SW 1271 (cell line): ENCODE measurements at places on chromosomes 12 and 14.

GRCh38 chr14:102450206-102451063, 59.1 kb downstream of the ANKRD9 start:
- no peak for DNase-seq

- no peak for DNase-seq
Observed at GRCh38 chr12:26870491-26871419, 37.8 kb upstream of the ITPR2 start.

- DNase-seq, result no peak
Observed at GRCh38 chr14:38278035-38278434, 22.1 kb upstream of the CLEC14A start.

GRCh38 chr14:82009076-82009475, 475.4 kb upstream of the SEL1L start:
- DNase-seq, result no peak

- DNase-seq, result no peak
Observed at GRCh38 chr12:113874999-113875561, 91.0 kb downstream of the RBM19 start.

- DNase-seq, result no peak
Observed at GRCh38 chr12:83186419-83186818, 499.7 kb downstream of the TMTC2 start.

GRCh38 chr12:130826151-130826801, 12.8 kb downstream of the STX2 start:
- peak; percentile 12 for DNase-seq

DNA sequence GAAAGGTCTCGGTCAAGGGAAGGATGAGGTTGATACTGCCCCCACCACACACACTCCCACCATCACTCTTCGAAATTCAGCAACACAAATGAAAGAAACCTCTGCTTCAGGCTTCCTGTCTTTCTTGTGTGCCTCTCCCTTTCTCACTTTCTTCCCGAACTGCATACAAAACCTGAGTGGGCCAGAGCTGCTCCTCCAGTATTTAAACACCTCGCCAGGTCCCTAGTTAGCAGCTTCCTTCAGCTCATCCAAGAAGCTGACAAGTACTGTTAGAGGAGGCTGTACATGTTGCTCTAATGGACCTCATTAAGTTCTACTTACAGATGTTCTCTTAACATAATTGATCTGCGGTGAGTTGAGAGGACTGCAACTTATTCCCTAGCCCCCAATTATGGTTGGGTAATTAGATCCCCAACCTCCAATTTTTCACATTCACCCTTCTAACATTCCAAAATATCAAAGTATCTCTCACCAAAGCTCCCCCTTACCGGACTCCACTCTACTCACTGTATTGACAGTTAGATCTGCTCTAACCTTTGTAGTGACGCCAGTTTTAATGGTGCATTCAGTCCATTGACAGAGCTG, 4.1 kb upstream of the LMO3 start:
- DNase-seq, result no peak

DNA sequence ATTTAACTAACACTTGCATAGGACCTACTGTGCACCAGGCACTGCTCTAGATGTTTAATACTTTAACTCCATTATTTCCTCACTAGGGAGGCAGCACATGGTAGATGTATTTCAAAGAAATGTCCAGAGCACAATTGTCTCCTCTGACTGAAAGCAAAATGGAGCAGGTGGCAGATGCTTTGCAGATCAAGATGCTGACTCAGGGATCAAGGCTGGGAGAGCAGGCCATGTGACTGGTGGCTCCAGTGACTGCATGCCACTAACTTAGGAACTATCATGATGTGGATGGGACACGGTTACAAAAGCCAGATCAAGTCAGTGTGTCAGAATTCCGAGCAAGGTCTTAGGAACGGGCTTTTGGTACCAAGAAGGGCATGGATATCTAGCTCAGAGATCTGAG, 28.2 kb downstream of the SERPINA11 start:
- no peak for DNase-seq

DNA sequence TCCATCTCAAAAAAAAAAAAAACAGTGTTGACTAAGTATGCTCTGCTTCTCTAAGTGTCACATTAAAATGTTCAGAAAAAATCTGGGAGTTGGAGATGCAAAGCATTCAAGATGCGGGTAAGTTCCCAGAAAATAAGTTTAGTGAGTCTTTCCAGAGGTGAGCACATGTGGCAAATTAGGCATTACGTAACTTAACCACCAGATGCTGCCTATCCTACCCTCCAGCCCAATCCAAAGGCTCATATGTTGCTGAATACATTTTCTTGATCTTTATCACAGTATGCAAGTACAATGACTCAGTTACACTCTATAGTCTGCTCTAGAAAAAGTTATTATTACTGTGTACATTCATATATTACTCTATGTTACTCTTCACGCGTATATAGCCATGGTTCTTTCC, 3.6 kb downstream of the SLC2A14 start:
- no peak for DNase-seq

DNA sequence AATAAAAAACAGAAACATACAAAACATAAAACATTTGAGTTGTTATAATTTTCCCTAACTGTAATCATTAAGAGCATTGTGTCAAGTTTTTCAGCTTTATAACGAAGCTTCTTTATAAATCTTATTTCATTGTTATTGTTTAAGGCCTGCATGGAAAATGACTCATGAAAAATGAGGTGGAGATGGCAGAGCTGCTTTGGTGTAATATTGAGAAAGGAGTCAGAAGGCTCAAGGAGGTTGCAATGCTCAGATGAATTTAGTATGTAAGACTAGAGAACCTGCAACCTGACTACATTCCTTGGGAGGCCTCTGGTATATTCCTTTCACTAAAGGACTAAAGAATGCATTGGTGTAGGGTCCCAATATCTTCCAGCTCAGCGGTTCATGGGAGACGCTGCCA, 61.5 kb downstream of the TMEM30B start:
- DNase-seq, result no peak

DNA sequence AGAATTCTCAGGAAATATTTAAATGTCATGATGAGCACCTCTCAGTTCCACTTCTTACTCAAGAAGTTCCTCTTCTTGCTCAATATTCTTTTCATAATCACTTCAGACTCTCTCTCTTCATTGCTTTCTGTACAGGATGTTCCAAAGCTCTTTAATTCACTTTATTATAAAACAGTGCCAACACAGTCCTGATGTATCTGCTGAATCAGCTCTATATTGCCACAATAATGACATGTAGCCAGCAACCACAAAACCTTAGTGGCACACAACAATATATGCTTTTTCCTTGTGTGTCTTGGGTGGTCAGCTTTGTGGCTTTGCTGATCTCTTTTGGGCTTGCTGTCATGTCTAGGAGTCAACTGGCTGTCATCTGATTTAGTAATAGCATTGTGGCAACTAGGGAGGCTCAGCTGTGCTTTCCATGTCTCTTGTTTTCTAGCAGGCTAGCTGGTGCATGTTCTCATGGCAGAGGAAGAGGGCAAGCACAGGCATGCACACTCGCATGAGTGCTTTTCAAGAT, 52.8 kb upstream of the SLC2A13 start:
- DNase-seq, result no peak

DNA sequence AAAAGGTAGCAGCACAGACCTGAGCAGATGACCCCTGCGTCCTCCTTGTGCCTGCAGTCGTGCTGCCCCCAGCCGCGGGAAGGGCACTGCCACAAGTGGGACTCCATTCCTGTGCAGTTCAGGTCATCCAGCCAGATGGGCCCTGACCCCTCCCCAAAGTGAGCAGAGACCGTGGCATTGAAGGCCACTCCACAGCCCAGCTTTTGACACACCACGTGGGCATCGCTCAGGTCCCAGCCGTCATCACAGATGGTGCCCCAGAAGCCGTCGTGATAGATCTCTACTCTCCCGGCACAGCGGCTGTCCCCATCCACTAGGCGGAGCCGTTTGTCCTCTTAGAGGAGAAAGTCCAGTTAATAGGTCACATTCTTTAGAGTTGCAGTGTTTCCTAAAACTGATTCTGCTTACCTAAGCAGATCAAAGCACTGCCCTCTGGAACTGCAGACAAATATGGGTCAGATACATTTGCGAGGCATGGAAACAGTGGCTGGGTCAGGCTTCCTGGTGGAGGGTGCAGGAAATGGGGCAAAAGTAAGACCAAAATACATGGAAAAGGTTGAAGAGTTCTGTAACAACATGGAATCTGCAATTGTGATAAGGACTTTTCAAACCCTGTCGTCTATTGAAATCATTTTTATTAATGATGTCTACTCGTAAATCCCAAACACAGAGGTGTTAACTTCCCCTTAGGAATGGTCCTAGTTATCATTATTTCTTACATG, 69.4 kb downstream of the CD163L1 start:
- peak; percentile 33 for DNase-seq

DNA sequence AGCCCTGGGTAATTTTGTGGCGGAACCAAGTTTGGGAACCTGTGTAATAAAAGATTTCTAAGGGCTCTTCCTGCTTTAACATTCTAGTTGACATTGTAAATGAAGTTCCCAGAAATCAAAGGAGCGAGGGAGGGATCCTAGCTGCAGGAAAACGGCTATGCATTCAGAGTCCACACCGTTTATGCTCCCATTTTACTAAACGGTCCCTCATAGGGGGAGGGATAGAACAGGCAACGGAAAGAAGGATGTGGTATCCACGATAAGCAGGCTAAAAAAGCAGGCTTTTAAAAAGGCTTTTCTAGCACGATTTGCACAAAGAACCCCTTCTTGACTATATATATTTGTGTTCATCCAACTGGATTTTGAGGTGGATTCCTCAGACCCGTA, 559 bp downstream of the SYNJ2BP start:
- DNase-seq, result no peak

GRCh38 chr12:5432011-5432400, at the start of gene NTF3:
NTF3 (plus strand) TSS chr12:5432108; CDS start chr12:5432325, 217 bp downstream.
- DNase-seq, result no peak

DNA sequence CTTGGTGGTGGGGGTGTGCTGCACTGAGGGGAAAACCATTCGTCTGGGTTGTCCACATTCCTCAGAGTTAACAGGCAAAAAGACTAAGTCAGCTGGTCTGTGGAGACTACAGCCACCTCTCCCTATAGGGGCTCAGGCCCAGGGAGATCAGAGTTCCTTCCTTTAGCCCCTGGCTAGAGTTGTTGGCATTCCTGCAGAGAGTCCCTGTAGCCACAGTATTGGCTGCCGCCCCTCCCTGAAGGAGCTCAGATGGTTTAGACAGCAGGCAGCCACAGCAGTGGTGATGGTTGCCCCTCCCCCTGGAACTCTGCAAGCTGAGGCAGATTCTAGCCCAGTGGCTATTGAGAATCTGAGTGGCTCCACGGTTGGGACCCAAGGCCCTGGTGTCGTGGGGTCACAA, 1072.5 kb upstream of the ATXN7L3B start:
- no peak for DNase-seq

- DNase-seq, result no peak
Observed at GRCh38 chr14:30291216-30291615, 267.7 kb upstream of the G2E3 start.

GRCh38 chr12:96103067-96103644, 67.8 kb upstream of the LTA4H start:
- DNase-seq, result no peak

GRCh38 chr12:22100958-22101748, 55.1 kb downstream of the CMAS start:
- DNase-seq, result no peak
